ENCODE measurements at places on chromosomes 13 and 19. TPM values are rescaled to one million over a fixed set of nuclear protein-coding genes. Genes with fewer than 3 reads are reported as not detected.

The RNF225 gene
- 0.55 TPM for total RNA-seq

The ZNF578 gene
- total RNA-seq, result 1.5 TPM

The RNF17 gene
- total RNA-seq, result not detected

The ADGRE3 gene
- total RNA-seq, result 17.3 TPM

The ZNF345 gene
- 6.7 TPM for total RNA-seq

The MED4 gene
- 39.7 TPM for total RNA-seq

The KIR3DL1 gene
- total RNA-seq, result 0.23 TPM

The MYO1F gene
- 106 TPM for total RNA-seq

The STK11 gene
- total RNA-seq, result 51.8 TPM

The SGTA gene
- total RNA-seq, result 44.9 TPM

The TEX29 gene
- 0.81 TPM for total RNA-seq

The KIR2DL1 gene
- total RNA-seq, result 0.58 TPM

The S1PR4 gene
- total RNA-seq, result 22.3 TPM

DNA sequence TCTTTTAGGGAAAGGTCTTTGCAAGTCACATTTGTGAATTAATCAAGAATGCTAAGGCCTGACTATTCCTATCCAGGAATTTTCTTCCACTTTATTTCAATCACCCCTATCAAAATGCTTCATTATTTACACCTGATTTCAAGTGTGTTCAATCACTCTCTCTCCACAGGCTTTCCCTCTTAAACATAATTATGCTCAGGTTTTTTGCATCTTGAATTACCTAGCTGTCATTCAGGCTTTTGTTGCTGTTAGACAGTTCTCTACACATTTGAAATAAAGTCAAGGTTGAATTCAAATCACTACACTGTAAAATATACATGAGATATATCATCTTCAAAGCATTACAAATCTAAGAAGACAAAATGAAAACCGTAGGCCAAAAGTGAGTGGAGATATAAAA lies 941.3 kb upstream of the SLITRK1 start:
- no peak for DNase-seq

- DNase-seq, result no peak
These were observed 22.9 kb downstream of the TLE2 start for GRCh38 chr19:3006075-3006767.

GRCh38 chr13:35518337-35518946 lies 42.0 kb upstream of the MAB21L1 start:
- no peak for DNase-seq

DNA sequence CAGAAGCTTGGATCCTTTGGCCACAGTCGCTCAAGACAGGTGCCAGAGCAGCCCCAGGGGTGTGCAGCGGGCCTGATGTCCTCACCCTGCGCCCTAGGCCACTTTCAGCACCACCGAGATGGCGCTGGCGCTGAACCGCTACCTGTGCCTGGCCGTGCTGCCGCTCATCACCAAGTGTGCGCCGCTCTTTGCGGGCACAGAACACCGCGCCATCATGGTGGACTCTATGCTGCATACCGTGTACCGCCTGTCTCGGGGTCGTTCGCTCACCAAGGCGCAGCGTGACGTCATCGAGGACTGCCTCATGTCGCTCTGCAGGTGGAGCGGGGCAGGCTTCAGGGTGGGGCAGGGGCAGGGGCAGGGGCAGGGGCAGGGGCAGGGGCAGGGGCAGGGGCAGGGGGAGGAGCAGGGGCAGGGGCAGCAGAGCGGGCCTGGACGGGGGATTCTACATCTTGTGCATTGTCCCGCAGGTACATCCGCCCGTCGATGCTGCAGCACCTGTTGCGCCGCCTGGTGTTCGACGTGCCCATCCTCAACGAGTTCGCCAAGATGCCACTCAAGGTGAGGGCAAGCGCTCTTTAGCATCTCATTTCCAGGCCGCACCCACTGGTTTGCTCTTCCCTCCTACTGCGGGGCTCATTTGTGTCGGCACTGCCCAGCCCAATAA lies 69.1 kb downstream of the RYR1 start:
- no peak for DNase-seq

- no peak for DNase-seq
These were observed 6.0 kb downstream of the AKT2 start for GRCh38 chr19:40279120-40279551.

GRCh38 chr19:40416918-40417642 lies 3.9 kb upstream of the PRX start:
- no peak for DNase-seq

- DNase-seq, result no peak
These were observed 118.4 kb upstream of the SLC7A1 start for GRCh38 chr13:29713839-29714238.

DNA sequence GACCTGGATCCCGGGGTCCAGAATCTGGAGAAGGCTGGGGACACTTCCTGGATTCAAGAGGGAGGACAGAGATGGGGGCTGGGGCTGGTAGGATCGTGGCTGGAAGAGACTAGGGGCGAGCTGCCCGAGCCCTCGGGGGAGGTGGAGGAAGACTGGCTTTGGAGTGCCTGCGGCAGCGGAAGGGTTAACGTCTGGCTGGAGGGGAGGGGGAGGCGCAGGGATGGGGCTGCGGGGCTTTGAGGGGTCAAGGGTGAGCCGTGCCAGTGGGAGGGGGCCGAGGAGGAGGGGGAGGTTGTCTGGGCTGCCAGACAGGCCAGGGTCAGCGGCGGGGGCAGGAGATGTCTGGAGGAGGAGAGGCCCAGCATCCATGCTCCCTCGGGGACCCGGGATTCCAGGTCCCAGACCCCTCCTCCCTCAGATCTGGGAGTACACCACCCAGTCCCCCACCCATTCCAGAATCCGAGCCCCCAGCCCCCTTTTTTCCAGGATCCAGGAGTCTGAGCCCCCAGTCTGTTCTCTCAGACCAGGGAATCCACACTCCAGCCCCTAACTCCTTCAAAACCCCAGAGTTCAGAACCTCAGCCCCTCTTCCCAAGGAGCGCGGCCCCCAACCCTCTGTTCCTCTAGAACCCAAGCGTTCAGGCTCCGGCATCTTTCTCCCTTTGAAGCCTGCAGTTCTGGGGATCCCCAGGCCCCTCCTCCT lies 3.2 kb upstream of the SPACA6 start:
- DNase-seq, result no peak

GRCh38 chr19:47123406-47123805 lies 7.2 kb upstream of the SAE1 start:
- DNase-seq, result no peak

DNA sequence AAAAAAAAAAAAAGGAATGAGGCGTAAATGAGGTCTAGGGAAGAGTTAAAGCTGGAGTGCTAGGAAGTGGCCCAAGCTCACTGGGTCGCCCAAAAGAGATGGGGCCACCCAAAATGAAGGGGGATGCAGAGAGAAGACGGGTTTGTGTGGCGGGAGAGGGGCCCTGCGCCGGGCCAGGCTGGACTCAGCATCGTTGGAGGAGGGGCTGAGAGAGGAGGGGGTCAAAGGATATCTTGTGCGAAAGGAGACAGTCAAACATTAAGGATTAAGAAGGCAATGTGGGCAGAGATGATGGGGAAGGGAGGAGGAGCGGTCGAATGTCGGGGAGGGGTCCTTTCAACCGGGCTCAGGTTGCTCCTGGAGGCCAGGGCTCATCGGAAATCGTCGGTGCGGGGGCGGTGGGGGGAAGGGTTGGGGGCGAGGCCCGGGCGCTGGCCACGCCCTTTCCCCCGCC lies 825 bp upstream of the CARM1 start:
- DNase-seq, result no peak

- DNase-seq, result no peak
These were observed 830.3 kb downstream of the PCDH9 start for GRCh38 chr13:66399873-66400272.

DNA sequence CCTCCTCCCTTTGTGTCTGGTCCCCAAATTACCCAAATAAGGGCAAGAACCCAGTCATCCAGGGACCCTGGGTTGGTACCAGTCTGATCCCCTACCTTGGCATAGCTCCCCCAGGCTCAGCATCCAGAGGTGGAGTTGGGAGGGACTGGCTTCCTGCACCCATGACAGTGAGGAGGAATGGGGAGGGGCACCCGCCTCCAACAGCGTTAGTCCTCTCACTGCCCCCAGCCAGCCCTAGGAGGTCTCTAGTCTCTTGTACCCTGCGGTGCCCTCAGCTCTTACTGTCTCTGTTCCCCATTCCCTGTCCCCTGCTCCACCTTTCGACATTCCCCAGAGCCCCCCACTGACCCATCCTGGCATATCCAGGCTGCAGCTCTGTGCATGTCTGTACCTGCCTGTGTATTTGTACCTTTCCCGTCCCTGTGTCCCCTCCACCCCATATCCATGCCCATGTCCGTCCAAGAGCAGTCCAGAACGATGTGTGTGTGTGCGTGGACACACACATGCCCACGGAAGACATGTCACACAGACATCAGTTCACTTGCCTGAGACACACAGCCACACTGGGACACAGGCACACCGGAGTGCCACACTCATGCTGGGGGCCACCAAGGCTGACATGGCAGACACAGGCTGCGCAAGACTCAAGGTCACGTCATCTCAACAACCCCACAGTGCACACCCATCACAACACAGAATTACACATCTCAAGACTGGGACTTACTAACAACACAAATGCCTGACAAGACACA lies 17.8 kb downstream of the ERFL start:
- DNase-seq, result no peak

GRCh38 chr13:109881347-109881725 lies 95.0 kb upstream of the IRS2 start:
- DNase-seq, result no peak

GRCh38 chr19:55206664-55207500 lies 2.4 kb downstream of the PTPRH start:
- peak; percentile 79 for DNase-seq

GRCh38 chr19:17419154-17419620 lies 660 bp upstream of the MVB12A start:
- DNase-seq, result no peak

DNA sequence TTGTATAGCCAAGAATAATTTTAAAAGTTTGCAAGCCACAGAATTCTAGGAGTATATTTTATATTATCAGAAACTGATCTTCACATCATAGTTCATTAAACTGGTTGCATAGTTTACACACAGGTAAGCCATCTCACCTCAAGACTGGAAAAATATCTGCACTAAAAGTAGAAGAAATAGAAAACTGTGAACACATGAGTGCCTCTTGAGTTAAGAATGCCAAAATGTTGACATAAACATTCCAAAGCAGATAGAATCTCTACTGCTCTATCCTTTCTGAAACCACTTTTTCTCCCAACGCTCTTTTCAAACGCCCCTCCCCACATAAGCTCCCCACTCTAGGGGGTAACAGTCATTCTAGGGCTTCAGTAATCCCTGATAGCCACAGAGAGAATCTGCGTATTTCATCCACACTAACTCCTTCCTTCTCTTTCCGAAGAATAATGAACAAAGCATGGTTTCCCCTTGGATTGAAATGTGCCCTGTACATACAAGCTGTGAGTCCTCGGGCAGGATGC lies 201.5 kb downstream of the IRS2 start:
- DNase-seq, result no peak
